Choroid plexus epithelial cell (primary cell): ENCODE measurements at places on chromosomes 6 and 20.
A peak's percentile ranks its signal among the peaks of the same experiment; 100 is the strongest.

GRCh38 chr20:3045042-3045815, 623 bp upstream of the MRPS26 start:
- peak; percentile 95 for DNase-seq

GRCh38 chr6:93040375-93040774, 379.0 kb downstream of the EPHA7 start:
- peak; percentile 45 for DNase-seq

GRCh38 chr20:62962891-62963613, 10.5 kb downstream of the SLC17A9 start:
- DNase-seq = no peak

- DNase-seq = no peak
Observed at GRCh38 chr20:43744151-43744611, 17.4 kb upstream of the GTSF1L start.

DNA sequence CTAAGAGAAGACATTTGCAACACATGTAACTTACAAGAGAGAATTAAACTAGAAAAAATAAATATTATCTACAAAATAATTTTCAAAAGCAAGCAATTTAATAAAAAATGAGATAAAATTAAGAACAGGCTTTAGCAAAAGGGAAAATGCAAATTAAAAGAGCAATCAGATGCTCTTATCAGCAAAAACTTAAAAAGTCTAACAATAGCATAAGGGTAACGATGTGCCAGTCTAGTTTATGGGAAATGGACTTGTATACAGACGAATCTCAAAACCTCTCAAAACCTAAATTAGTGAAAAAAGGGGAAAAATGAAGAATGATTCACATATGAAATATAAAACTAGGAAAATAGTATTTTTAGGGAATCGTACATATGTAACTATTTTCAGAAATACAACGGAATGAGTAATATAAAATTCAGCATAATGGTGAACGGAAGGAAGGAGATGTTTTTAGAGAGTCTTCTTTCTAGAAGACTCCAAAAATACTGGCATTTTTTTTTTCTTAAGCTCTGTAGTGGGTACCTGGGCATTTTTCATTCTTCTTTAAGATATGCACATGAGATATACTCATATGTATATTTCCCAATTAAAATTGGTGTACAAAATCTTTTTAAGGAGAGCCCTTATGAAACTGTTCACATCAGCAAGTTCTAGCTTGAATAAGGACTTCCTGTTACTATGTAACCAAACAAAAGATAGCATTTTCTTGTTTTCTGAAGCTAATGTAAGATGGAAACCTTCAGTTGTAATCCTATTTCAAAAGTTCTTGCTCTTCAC, 927 bp upstream of the MANEA start:
- DNase-seq = peak; percentile 39

DNA sequence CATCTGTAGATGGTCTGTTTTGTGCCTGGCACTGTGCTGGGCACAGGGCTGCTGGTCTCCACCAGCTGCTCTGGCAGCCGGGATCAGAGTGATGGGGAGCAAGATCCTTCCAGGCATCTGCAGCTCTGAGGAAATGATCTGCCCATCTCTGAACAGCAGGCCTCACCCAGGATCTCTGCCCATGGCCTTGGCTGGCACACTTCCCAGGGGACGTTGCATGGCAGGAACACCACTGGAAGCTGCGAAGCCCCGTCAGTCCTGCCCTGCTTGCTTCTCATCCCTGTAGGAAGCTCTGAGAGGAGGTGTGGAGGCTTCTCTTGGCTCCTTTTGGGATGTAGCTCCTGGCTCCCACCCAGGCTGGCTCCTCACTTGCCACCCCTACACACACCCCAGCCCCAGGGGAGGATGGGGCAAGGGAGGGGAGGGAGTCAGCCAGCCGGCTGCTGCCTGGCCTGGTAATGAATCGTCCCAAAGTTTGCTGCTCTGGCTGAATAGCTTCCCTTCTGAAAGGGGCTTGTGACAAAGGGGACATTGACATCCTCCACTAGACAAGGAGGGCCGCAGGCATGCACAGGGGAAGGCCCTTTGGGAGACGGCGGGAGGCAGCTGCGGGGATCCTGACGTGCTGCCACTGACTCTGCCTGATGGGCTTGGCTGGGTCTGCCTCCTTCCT, 108.9 kb downstream of the VEGFA start:
- no peak for DNase-seq

DNA sequence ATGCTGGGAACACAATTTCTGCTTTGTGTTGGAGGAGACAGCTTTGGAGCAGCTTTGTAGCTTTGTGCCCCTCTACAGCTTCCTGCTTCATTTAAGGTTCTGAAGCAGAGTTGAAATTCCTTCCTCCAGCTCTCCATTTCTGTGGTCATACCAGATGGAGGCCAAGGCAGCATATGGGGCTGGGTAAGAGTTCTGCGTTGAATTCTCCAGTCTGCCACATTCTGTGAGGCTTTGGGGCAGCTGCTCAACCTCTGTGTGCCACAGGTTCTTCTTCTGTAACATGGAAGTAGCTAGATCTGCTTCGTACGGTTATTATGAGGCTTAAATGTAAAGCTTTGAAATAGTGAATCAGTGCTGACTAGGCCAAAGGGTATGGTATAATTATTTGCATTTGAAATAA, 2.9 kb upstream of the TRIM26 start:
- DNase-seq = no peak

DNA sequence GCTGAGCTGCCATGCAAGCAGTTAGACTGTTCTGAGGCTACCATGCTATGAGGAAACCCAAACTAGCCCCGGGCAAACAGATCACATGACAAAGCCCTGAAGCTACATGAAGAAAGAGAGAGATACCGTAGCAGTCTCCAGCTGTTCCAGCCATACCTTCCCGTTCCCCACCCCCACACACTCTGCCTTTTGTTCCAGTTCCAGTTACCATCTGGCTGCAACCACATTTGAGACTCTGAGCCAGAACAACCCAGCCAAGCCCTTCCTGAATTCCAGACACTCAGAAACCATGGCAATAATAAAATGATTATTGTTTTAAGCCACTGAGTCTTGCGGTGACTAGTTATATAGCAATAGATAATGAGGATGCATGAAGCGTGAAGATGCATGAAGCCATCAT, 28.3 kb downstream of the RIN2 start:
- peak; percentile 93 for DNase-seq

DNA sequence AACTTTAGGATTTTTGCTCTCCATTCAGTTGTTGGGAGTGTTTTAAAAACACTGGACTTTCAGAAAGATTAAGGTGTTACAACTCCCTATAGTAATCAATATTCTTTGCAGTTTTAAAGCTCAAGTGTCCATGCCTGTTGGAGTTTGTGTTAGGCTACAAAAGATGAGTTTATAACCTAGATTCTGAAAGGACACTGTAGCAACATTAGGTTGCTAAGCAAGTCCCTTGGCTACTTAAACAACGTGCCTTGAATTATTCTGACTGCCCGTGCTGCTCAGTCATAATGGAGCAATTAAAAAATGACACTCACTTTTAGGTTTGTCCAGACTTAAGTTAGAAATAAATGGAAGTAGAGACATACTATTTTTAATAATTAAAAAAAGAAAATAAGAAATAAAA, 41.0 kb downstream of the KLHL32 start:
- DNase-seq = no peak

DNA sequence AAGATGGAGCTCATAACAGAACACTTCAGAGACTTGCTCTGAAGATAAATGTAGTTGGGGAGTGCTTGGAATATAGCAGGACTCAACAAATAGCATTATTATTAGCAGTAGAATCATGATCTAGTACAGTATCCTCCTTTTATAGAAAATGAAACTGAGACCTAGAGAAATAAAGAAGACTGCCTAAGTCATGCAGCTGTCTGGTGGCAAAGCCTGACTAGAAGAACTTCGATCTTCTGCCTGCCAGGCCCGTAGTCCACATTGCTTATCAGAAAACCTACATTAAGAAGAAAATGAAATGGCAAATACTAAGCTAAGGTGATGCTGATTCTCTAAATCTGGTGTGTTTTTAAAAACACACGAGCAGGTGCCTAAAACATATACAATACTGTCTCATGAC, 46.4 kb upstream of the DST start:
- DNase-seq = no peak

DNA sequence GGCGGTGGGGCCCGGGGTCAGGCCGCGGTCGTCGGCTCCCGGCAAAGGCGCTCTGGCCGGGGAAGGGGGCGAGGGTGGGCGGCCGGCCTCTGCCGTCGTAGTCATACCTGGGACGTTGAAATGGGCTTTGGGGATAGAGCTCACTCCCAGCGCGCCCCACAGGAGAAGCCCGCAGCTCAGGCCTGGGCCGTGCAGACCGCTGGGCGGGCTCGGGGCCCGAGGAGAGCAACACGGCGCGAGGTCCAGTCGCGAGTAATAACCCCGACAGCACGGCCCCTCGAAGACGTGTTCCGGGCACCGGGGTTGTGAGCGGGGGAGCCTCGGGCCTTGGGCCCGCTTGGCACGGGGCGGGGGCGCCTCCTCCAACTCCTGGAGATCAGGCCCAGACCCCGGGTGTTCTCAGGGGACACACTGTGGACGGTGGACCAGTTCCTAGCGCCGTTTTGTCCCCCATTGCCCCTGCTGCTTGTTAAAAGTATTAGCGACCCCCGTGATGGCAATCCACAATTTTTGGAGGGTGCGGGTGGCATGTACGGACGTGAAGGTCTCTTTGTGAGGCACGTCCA, 10.9 kb downstream of the FOXC1 start:
- no peak for DNase-seq

DNA sequence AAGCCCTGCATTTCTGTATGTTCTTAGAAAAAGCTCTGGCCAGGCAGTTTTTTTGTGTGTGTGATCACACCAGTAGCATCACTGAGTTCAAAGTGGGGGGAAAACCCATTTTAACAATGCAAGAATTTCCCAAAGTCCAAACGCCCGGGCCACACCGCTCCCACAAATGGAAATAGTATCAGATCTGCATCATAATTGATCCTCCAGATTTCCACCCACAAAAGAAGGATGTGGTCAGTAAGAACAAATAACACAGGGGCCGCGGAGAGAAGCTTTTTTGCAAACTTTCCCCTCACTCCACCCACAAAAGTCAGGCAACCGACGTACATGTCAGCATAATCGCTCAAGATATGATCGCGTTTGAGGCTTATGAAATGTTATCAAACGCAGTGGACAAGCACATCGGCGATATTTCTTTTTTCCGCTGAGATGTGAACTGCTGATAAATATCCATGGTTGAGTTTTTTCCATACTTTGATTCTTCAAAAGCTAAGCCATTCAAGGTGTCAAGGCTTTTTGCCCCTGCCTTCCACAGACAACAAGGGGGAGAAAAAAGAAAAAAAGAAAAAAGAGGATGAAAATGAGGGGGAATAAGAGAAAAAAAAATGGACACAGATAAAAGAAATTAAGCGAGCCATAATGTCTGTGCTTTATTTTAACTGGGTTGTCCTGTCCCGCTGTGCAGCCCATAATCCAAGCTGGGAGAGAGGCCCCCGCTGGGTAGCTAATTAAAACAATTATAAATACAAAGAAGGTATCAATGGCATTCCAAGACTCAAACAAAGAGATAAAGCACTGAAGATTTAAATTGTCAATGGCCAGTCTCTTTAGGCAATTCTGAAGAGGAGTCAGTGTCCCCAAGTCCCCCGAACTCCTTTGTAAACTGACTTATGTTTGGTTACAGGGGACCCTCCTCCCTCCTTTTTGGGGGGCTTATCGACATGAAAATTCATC, 143.5 kb downstream of the ZFP64 start:
- DNase-seq = peak; percentile 70

DNA sequence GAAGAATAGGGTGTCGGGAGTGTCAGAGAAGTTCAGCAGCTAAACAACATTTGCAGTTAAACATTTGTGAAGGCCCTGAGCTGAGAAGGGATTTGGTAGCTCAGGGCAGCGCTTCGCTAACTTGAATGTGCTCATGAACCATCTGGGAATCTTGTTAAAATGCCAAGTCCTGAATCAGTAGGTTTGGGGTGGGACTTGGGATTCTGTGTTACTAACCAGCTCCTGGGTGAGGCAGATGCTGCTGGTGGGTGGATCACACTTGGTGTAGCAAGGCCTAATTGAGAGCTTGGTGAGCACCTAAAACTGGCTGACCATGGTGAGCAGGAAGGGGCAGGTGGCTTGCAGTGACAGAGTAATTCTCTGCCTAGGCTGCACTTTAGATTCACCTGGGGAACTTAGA, 5.9 kb downstream of the PTPRA start:
- DNase-seq = peak; percentile 56

GRCh38 chr6:28771401-28772267, 152.2 kb downstream of the TRIM27 start:
- no peak for DNase-seq

DNA sequence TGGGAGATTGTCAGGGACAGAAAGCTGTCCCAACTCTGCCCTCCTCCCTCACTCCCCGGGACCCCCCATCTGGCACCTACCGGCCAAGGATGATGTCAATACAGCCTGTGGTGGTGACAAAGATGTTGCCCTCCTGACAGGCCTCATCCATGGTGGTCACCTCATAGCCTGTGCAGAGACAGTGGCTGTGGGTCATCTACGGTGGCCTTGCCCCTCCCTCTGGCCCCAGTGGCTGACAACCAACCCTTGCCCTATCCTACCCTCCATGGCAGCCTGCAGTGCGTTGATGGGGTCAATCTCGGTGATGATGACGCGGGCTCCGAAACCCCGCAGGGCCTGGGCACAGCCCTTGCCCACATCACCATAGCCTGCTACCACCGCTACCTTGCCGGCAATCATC, 12.7 kb downstream of the AHCY start:
- DNase-seq = no peak

- DNase-seq = no peak
Observed at GRCh38 chr6:7747901-7748504, 22.1 kb downstream of the BMP6 start.

DNA sequence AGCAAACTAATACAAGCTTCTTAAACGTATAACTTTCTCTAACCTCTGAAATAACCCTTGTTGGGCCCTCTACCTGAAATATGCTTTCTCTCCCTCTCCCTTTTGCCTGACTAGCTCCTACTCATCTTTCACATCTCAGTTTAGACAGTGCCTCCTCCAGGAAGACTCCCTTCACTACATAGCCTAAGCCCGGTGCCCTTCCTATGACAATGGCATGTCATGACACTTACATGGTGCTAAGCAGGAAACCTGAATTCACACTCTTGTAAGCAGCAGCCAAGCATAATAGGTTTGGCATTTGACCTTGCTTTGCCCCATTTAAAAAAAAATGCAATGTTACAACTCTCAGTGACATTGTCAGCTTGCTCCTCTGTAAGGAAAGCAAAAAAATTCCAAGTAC, 33.1 kb upstream of the FBXL4 start:
- no peak for DNase-seq

DNA sequence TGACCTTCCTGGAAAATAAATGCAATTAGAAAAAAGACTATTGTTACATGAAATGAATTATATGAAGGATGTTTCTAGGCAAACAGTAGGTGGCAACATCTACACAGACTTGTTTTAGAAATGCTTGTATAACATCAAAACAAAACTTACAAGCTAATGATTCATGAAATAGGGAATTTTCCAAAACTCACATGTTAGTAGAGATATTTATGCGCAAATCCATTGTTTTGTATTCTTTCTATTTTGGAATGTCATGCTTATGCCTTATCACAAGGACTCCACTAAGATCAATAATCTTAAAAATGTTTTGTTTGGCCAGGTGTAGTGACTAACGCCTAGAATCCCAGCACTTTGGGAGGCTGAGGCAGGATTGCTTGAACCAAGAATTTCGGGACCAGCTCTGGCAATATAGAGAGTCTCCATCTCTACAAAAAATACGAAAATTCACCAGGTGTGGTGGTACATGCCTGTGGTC, 32.3 kb upstream of the LGSN start:
- peak; percentile 83 for DNase-seq
